ENCODE measurements at places on chromosomes 12 and 14.

- no peak for DNase-seq
Observed at GRCh38 chr12:4526923-4527546, 11.7 kb upstream of the RAD51AP1 start.

- DNase-seq: no peak
Observed at GRCh38 chr14:62604524-62604923, 440.7 kb downstream of the KCNH5 start.

- DNase-seq: no peak
Observed at GRCh38 chr12:87163122-87163521, 866.1 kb downstream of the C12orf50 start.

- no peak for DNase-seq
Observed at GRCh38 chr14:33475623-33476022, 475.3 kb downstream of the EGLN3 start.

DNA sequence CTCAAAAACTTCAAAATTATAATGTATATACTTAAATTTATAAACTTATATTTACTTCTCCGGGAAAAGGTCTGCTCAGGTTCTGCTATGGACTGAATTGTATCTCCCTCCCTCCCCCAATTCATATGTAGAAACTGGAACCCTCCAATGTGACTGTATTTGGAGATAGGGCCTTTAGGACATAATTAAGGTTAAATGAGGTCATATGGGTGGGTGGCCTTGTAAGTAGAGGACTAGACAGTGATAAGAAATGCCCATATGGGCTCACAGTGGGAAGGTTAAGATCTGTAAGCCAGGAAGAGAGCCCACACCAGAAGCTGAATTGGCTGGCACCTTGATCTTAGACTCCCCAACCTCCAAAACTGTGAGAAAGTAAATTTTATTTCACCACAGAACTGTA is 84.5 kb downstream of the TAOK3 start:
- DNase-seq: no peak

DNA sequence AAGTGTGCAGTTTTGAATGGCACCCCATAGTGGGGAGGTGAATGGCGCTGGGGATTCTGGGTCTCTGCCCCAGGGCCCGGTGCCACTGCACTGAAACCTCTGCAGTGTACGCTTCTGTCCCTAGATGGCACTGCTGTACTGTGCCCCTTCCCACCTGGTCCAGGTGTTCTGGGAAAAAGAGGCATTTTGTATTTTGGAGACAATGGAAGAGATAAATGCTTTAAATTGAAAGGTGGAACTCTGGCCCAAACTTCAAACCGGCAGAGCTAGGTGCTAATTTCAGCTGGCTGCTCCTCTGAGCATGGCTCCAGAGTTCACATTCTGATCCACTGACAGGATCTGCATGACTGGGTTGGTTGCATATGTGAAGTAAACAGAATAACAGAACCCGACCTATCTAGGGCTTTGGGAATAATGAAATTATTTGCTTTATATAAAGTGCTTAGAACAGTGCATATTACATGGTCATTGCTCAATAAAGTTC is 52.2 kb downstream of the KRT80 start:
- DNase-seq: no peak

- no peak for DNase-seq
Observed at GRCh38 chr14:24895622-24896021, 154.3 kb downstream of the STXBP6 start.

DNA sequence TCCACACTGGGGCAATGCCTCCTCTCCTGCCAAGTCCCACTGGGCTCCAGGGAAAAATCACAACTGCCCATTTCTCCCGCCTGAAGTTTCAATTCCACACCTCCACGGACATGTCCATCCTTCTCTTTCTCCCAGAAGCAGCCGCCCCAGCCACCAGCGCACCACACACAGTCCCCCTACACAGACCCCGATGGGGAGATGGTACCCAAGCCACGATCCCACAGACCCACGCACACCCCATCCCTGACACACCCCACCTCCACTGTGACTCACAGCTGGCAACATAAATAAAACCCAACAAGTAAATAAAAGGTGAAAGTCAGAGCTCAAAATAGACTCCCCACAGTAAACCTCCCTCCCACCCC is 2.6 kb downstream of the MSI1 start:
- no peak for DNase-seq

DNA sequence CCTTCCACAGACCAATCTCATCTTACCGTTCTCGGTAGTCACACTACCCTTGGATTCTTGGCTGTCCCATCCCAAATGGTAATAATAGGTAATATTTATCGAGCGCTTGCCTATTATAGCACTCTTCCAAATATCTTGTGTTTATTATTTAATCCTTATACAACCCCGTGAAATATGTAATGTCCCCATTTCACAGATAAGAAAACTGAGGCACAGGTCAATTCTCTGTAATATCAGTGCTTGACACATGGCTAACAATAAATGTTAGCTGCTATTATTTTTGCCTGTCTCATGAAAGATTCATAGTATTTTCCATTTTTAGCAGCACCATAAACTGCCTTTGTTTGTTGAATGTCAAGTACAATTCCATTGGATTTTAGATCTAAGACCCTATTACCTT is 4.5 kb downstream of the TMX1 start:
- no peak for DNase-seq
